ENCODE measurements at places on chromosomes 7 and 10.
A peak's percentile ranks its signal among the peaks of the same experiment; 100 is the strongest.

- no peak for DNase-seq
These were observed 16.4 kb downstream of the CARD11 start for GRCh38 chr7:3027005-3027845.

GRCh38 chr7:92489634-92490033 lies 11.9 kb upstream of the ERVW-1 start:
- no peak for DNase-seq

- no peak for DNase-seq
These were observed 31.5 kb upstream of the GRB10 start for GRCh38 chr7:50814166-50814565.

- no peak for DNase-seq
These were observed 514.1 kb upstream of the FOXK1 start for GRCh38 chr7:4168041-4168440.

- DNase-seq = no peak
These were observed 15.4 kb downstream of the CUX1 start for GRCh38 chr7:101832685-101833375.

DNA sequence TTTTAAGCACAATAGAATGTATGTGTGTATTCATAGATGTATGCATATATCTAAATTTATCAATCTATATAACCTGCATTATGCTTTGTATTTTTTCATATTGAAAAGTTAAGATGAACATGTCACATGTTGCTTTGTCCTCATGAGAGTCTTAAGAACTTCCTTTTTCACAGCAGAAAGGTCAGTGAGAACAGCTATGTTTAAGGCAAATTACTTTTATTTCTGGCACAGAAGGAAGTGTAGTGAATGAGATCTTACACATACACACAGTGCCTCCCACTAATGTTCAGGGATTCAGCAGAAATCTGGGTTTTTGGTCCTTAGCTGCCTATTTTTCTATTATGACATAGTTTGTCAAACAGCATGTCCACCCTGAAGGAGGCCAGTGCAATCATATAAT lies 134.8 kb downstream of the TMEM26 start:
- DNase-seq = no peak

- peak; percentile 78 for DNase-seq
These were observed 151.1 kb downstream of the ACTR3B start for GRCh38 chr7:152910545-152911225.

DNA sequence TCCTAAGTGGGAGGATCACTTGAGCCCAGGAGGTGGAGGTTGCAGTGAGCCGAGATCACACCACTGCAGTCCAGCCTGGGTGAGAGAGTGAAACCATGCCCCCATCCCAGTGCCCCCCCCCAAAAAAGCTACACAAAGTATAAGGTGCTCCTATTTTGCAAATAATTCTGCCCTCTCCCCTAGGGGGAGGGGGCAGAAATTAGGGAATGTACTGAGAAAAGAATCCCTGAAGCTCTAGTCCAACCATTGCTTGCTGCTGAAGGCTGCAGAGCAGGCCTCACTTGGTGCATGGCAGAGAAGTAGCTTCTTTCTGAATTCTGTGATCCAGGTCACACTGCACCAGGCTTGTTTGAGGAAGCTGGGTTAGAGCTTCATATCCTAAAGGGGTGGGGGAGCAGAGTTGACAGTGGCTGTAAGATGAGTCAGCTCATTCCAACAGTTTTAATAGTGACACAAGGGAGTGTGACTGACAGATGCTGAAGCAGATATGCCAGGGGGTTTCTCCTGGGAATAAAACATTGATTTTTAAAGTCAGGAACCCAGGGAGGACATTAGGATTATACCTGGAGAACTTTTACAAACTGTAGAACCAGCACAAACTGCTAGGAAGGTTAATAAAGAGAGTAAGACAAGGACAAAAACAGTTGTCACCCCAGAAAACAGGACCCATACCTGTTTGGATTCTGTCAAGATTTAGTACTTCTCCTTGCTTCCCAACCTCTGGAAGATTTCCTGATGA lies 32.8 kb upstream of the STRIP2 start:
- no peak for DNase-seq

GRCh38 chr7:150586785-150587152 lies 19.6 kb downstream of the GIMAP4 start:
- DNase-seq = no peak

DNA sequence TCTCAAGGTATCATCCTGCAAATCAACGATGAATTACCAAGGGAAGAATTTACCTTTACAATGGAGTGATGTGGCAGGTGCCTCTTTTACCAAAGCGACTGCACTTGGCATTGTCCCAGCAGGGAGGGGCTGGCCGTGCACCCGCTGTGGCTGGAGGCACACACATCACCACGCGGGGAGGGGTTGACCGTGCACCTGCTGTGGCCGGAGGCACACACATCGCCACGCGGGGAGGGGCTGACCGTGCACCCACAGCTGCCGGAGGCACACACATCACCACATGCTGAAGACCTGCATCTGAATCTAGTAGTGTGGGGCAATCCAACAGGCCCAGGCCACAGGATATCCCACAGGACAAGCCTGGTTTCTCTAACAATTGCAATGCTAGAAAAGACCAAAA lies 493.5 kb downstream of the DNAJB6 start:
- DNase-seq = peak; percentile 73

- DNase-seq = no peak
These were observed 24.9 kb downstream of the SAMD9 start for GRCh38 chr7:93092757-93093370.

- DNase-seq = no peak
These were observed 453 bp downstream of the SFMBT2 start for GRCh38 chr10:7410301-7410861.

DNA sequence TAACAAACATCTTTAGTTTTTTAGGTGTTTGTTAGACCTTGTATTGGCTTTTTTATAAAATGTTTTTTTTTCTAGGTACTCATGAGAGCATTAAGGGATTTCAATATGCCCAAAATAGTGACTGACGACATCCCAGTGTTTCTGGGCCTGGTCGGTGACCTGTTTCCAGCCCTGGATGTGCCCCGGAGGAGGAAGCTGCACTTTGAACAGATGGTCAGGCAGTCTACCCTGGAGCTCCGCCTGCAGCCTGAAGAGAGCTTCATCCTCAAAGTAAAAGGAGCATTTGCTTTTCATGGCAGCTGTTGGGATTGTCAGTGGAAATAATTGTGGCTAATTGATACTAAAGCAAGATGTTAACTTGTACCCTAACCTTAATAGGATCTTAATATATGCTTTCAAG lies 161.5 kb downstream of the DNAH11 start:
- DNase-seq = no peak

GRCh38 chr10:70771311-70772194 lies 13.6 kb downstream of the TBATA start:
- no peak for DNase-seq

- DNase-seq = no peak
These were observed 256.2 kb upstream of the NPSR1 start for GRCh38 chr7:34401776-34402175.

DNA sequence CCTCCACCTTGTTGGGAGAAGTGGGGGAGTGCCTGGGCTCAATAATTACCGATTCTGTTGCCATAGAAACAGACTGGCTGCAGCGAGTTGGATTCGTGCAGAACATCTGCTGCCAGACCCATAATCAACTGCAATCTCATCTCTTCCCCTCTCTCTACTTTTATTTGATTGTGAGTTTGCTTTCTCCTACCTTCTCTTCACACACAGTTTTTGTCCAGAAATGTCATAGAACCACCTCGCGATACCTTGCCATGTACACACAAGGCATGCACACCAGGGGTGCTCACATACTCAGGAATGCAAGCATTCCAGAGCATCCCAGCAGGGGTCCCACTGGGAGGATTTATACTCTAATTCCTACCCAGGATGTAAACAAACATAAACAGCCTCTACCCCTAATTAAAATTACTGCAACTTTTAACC lies 262.2 kb upstream of the AOAH start:
- DNase-seq = peak; percentile 90

DNA sequence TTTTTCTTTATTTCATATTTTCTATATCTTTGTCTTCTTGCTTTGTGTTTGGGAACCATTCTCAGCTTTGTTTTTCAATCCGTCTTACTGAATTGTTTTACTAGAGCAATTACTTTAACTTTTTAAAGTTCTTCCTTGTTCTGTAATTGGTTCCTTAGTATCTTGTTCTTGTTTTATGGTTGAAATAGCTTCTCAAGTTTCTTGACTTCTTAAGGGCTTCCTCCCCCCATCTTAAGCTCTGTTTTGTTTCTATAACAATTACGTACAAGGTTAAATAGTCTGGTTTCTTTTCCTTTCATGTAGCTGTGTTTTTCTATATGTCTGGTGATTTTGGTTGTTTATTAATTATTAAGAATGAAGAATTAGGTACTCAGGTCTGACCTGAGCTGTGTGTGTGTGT lies 158.0 kb downstream of the SDHAF3 start:
- no peak for DNase-seq

GRCh38 chr7:126723966-126724544 lies 528.7 kb downstream of the GRM8 start:
- no peak for DNase-seq

GRCh38 chr7:79880312-79880711 lies 254.3 kb upstream of the GNAI1 start:
- DNase-seq = peak; percentile 98

DNA sequence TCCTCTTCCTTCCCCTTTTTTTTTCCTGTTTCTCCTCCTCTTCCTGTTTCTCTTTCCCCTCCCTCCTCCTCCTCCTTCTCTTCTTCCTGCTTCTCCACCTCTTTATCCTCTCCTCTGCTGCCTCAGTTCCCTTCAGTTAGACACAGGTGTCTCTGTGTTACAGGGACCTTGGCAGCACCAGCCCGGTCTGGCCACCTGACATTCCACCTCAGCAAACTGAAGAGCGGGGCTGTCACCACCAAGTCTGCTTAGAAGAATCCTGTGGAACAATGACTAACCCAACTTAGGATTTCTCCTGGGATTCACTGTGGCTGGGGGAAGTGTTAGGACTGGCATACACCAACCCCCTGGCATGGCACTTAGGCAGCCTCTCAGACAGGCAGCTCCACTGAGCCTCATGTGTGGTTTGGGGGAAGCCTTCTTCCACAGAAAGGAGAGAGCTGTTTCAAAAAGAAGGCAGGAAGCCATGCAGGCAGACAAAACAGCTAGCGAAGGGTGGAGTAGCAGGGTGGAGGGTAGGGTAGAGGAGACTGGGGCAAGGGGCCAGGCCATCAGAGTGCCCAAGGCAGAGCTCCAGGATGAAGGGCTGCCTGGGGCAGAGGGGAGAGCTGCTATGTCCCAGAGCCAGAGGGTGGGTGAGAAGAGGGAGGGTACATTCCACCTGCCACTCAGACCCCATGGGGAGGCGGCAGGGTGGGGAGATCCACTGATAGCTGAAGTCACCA lies 13.2 kb upstream of the GDF10 start:
- DNase-seq = no peak

GRCh38 chr10:71975087-71975870 lies 11.1 kb downstream of the CHST3 start:
- no peak for DNase-seq

- no peak for DNase-seq
These were observed 199.2 kb upstream of the KMT2E start for GRCh38 chr7:104814671-104815400.

DNA sequence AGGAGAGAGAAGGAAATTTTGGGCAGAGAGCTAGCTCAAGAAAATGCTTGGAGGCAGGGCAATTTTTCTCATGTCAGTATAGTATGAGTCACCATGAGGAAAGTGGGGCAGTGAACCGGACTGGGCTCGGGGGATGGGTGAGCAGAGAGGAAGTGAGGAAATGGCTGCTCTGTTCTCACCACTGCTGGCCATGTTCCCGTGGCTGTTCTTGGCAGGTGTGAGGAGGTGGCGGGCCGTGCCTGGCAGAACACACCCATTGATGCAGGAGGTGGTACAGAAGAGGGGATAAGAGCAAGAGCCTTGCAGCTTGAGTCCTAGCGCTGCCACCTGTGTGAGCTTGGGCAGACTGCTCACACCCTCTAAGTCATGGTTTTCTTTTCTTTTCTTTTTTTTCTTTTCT lies 304.4 kb upstream of the LYZL1 start:
- peak; percentile 9 for DNase-seq

DNA sequence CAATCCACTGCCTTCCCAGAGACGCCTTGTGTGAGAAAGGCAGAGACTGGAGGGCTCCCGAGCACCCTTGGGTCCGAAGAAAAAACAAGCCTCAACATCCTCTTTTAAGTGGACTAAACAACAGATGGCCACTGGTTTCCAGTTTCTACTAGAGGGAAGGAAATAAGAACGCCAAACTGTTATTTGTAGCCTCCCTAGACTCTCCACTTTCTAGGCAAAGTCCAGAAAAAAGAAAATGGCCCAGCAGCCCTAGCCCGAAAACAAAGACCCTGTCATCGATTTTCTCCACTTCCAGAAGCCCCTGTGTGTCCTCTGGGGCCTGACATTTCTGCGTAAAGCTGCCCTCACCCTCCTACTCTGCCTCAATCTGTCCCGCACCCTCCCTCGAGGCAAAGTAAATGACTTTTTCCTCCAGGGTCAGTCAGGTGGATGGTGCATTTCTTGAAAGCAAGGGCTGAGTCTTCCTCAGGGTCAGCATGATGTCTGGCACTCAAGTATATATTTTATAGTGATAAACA lies 6.0 kb downstream of the RGS10 start:
- DNase-seq = no peak

GRCh38 chr10:50605951-50606270 lies 17.8 kb downstream of the SGMS1 start:
- DNase-seq = no peak

- no peak for DNase-seq
These were observed 32.3 kb downstream of the RASGEF1A start for GRCh38 chr10:43234471-43235041.

- DNase-seq = no peak
These were observed 34.5 kb downstream of the SNX10 start for GRCh38 chr7:26326211-26326610.

DNA sequence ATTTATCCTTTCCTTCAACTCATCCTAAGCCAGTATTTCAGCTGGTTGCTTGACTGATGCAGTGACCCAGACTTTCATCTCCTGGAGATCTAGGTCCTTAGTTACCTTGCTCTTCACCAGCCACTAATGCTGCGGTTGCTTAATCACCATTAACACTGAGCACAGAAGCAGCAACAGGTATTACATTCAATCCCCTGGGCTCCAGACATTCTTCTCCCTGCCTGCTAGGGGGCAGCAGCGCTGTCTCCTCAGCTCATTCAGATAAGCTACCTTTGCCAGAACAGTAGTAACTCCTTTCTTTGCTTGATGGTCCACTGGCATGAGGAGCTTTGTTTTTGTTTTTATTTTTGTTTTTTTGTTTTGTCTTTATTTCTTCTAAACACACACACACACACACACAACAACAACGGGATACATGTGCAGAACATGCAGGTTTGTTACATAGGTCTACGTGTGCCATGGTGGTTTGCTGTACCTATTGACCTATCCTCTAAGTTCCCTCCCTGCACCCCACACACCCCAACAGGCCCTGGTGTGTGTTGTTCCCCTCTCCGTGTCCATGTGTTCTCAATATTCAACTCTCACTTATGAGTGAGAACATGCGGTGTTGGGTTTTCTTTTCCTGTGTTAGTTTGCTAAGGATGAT lies 1043.2 kb upstream of the C7orf33 start:
- no peak for DNase-seq

DNA sequence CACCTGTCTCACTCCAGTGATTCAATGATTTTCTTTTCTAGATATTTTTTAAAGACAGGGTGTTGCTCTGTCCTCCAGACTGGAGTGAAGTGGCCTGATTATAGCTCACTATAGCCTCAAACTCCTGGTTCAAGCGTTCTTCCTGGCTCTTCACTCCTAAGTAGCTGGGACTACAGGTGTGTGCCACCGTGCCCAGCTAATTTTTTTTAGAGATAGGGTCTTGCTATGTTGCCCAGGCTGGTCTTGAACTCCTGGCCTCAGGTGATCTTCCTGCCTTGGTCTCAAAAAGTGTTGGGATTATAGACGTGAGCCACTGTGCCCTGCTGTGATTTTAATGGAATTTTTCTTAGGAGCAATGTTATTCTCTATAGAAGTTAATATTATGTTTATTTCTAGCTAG lies 14.1 kb downstream of the NUP205 start:
- no peak for DNase-seq

Data from NCI-H1105 treated with DMSO at 0.1 percent for 48 hours (cell line).